ENCODE measurements at places on chromosomes 3 and 15.

DNA sequence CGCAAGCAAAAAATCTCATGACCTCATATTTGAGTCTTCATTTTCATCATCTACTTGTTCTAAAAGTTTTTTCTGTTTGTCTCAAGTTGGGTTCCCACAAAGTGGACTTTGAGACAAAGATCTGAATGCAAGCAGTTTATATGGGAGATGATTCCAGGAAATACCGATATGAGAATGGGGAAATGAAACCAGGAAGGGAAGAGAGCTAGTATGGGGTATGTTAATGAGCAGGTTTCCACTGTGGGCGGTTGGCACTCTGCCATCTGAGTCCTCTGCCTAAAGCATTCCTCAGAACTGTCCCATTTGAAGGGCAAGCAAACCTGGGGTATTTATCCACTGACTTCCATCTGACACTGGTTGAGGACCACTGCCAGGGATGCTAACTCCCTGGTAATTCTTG lies 8.8 kb downstream of the ADPRH start:
- no peak for DNase-seq

DNA sequence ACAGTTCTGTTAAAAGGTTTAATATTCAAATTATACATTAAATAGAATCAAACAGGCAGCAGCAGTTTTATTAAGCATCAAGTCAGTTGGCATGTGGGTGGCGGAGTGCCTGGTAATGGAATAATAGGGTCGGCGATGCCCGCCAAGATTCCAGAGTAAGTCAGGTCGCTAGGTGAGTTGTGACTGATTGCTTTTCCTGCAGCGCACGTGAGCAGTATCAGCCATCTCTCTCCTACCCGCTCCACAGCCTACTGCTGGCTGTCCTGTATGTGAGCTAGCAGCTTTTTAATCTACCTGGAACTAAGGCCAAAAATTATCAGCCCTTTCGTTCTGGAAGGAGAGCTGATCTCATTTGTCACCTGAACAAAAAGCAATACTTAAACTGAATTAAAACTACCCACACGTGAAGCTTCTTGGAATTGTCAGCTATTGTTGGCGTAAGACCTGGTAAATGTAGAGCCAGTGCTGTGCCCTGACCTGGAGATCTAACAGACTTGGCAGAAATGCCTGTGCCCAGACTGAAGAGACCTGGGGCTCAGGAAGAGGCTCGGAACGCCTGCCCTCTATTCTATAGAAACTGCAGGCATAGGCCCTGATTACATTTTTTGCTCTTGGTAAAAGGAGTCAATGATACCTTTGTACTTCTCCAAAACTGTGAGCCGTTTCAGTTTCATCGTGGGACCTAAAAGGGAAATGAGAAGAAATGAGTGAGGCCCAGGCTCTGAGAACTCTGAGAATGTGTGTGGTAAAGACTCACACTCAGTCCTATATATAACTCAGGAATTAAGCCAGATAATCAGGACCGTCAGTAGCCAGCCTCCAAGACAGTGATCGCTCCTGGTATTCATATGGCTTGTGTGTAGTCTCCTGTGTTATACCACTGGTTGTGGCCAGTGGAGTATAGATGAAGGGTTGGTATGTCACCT lies 21.9 kb downstream of the IDH3A start:
- DNase-seq, result no peak

DNA sequence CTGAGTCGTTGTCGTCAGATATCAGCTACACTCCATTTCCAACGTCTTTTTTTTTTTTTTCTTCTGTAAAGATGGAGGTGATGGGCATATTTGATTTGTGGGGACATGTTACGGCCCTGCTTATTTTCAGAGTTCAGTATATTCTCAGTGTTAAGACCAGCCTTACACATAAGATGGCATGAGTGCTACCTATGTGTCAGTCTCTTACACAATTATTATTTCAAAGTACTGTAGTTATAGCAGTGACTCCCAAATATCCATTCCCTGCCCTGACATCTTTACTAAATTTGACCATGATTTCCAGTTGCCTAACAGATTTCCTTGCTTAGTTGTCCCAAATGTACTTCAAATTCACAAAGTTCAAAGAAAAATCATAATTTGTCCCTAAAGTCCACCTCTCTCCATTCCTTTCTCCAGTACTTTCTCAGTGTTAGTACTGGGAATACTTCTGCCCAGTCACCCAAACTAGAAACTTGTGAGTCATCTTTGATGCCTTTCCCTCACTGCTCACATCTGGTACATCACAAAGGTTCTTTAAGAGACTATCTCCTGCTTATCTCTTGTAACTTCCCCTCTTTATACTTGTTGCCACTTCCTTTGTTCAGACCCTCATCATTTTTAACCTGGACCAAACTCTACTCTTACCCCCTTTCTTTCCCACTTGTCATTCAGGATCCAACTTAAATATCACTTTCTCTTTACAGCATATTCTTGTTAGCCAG lies 67.0 kb downstream of the ZNF609 start:
- DNase-seq, result no peak

- DNase-seq, result no peak
Measured at GRCh38 chr3:194225418-194225812, 89.5 kb downstream of the HES1 start.

DNA sequence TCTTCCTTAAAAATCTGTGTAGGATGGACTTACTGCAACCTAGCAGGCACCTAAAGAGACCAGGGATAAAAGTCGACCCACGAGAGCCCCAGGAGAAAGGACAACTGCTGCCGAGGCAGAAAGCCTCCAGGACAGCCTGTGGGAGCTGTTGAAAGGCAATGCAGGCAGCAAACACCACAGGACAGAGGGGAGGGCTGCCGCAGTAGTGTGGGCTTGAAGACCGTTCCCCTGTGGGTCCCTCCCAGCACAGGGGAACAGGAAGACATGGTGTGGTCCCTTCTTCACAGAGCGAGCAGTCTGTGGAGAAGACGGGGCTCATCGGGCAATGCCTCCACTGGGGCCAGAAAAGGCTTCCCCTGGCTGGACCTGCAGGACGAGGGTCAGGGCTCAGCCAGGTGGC lies 58.5 kb upstream of the GATA2 start:
- no peak for DNase-seq

GRCh38 chr3:119649761-119650160 lies 10.6 kb downstream of the POPDC2 start:
- DNase-seq, result no peak

GRCh38 chr3:127393131-127393820 lies 105.4 kb upstream of the PRR20G start:
- DNase-seq, result no peak

DNA sequence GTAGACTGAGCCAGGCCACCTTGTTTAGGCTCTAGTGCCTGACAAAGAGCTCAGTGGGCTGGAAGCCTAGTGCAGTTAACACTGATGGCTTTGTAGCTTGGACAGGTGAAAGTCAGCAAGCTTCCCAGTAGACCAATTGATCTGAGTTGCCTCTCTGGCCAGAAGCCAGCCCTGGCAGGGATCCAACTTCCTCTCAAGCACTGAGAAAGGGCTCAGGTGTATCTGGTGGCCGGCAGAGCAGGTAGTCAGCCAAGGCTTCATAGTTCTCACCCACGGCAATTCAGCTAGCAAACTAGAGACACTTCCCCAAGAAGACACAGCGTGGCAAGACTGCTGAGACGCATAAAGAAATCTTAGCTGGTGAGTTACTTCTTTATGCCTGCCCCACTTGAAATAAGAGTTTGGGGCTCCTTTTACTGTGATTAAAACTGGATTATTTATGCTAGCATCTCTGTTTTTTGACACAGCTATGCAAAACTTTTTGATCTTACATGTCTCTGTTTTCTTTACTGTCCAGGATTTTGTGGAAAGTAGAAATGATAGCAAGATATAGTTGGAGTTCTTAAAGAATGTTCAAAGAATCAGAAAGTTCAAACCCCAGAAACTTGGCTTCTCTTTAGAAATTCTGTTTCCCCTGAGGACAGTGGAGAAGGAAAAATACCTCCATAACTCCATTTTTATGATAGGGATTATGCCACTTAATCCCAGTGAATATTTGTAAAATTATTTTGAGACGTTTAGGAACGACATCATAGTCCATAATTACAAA lies 8.4 kb upstream of the CA12 start:
- DNase-seq, result no peak

- no peak for DNase-seq
Measured at GRCh38 chr15:76991741-76992645, 2.9 kb upstream of the PSTPIP1 start.

DNA sequence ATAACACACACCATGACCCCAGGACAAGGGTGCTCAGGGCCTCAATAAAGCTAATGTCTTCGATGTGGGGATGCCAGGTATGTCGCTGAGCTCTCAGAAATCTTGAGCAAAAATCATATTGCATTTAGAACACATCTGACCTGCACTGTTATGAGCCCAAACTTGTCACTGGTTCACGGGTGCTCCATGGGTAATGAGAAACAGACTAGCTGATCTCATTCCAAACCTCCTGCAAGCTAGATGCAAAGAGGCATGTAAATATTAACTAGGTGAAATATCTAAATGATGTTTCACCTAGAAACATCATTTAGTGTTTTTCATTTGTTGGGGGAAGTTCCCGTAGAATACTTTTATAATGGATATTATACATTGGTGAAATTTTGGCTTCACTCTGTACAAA lies 549.4 kb downstream of the OCA2 start:
- DNase-seq, result no peak

DNA sequence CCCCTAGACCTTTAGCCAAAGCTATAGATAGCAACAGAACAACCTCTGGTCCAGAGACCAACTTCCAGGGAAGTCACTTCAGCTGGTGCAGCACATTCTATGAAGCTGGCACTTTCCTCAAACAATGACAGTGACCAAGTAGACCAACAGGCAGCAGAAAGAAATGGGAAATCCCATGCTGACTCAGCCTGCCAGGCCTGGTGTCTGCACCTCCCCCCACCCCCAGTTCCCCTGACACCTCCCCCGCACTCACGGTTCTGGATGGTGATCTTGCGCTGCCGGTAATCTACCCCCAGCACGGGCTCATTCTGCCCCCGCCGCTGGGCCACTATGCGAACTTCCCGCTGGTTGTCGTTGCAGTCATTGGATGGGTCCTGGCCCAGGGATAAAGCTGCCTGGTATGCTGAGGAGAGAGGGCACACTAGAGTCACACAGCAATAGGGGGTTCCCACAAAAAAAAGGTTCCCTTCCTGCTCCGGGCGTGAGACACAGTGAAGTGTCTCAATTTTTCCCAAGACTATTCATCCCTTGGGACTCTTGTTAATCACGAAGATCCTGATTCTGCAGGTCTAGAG lies 17.0 kb downstream of the ILDR1 start:
- DNase-seq, result no peak

DNA sequence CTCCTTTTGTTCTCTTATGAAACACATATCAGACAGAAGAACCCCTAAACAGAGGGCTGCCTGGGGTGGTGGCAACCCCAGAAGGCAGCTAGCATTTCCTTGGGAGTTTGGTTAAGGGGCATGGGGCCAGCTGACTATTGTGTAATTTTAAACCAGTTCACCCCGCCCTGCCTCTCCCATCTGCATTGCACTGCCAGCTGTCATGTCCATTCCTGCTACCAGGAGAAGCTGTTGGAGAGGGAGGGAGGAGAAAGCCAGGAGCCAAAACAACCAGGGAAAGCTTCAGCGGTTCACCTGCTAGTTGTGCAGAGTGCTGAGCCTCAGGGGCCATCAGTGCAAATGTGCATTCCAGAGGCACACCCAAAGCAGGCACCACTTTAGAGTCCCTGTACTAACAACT lies 47.6 kb upstream of the ATP1B3 start:
- DNase-seq, result no peak

DNA sequence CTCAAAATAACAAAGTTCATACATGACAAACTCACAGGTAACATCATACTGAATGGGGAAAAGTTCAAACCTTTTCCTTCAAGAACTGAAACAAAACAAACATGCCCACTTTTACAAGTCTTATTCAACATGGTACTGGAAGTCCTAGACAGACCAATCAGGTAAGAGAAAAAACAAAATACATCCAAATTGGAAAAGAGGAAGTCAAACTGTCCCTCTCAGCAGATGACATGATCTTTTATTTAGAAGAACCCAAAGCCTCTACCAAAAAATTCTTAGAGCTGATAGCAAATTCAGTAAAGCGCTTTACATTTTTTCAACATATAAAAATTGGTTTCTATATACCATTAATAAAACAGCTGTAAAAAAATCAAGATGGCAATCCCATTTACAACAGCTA lies 219.4 kb downstream of the STAG1 start:
- DNase-seq, result no peak

GRCh38 chr15:85044251-85044853 lies 62.7 kb downstream of the PDE8A start:
- DNase-seq, result no peak

DNA sequence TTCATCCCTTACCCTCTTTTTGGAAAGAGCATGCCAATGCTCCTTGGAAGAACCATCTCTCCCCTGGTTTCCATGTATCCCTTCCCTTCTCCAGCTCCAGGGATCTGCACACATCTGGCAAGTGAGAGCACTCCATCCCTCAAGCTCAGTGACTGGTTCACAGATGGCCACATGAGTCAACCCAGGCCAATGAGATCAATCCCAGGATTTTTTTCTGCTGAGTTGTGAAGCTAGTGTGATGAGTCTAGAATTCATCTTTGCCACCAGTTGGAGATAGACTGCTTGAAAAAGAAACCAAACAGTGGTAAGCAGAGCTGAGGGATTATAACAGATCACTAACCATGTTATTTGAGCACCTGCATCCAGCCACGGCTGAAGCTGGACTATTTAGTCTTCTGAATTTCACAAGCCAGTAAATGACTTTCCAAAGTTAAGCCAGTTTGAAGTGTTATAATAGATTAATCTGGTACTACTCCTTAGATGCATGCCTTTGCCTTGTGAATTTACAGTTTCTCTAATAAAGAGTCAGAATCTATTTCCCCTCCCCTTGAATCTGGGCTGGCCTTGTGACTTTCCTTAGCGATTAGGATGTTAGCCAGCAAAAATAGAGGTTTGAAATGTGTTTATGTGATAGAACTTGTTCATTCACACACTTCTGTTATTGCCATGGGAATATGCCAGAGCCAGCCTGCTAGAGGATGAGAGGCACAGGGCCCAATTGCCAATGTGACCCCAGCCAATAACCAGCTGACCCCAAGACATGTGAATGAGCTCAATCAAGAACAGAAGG lies 159.8 kb downstream of the WNT5A start:
- no peak for DNase-seq

DNA sequence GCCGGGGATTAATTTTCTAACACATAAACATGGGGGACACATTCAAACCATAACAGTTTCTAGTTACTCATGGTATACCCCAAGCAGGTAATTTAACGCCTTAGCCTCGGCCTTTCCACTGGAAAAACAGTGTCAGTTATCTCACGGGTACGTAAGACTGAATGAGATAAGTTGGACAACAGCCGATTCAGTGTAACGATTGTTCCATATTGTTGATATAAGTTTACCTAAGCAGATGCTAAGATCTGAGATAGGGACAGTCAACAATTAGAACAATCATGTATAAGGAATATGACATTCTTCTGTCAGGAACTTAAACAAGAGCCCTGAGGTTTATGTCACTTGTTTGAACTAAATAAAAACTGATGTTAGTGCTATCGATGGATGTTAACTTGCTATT lies 130.8 kb downstream of the GHSR start:
- DNase-seq, result no peak
